ENCODE measurements at places on chromosomes 5 and 9.

DNA sequence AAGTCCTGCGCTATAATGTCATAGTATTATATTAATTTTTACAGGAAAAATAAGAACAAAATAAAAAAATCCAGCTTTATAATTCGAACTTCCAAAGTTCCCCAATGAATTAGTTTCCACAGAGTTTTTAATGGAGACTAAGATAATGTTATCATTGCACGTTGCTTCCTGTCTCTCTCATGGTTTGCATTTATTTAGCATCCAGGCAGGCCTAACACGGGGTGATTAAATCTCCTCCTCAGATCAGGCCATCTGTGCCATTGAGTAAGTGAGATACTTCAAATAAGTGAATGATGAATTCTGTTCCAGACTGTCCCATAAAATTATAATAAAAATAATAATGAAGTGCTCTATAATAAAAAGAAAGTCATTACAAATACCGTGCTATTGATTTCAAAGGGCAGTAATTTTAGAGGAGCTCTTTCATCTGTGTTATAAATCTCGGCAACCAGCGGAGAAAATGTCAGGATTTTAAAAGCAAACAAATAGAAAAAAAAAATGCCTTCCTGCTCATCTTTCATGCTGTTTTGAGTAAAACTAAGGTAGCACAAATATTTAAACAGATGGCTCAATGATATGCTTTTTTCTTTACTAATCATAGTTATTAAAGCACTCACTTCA is 570.6 kb upstream of the ZNF608 start:
- no peak for DNase-seq

GRCh38 chr5:27328480-27328879 is 290.1 kb upstream of the CDH9 start:
- DNase-seq: no peak

GRCh38 chr9:96874947-96875460 is 20.7 kb upstream of the ZNF782 start:
- DNase-seq: no peak

GRCh38 chr9:83754383-83754977 is 46.7 kb upstream of the UBQLN1 start:
- no peak for DNase-seq

DNA sequence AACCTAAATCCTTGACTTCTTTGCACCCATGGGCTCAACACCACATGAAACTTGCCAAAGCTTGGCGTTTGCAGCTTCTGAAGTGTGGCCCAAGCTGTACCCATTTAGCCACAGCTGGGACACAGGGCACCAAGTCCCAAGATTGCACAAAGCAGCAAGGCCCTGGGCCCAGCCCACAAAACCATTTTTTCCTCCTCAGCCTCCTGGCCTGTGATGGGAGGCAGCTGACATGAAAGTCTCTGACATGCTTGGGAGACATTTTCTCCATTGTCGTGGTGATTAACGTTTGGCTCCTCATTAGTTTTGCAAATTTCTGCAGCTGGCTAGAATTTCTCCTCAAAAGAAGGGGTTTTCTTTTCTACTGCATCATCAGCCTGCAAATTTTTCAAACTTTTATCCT is 32.0 kb downstream of the ACTL7B start:
- DNase-seq: no peak

DNA sequence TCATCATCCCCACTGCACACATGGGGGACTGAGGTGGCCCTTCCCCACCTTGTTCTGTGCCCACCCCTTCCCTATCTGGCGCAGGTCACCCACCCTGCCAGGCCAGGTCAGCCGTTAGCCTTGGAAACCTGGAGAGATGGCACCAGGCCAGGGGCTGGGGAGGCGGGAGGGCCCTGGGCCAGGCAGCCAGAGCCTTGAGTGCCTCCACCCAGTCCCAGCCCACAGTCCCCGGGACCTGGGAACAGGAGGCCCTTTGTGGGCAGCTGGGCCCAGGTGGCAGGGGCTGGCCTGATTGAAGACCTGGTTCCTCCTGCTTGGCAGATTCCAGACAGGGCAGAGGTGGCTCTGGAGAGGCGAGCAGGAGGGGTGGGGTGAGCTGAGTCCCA is 70.6 kb downstream of the LRSAM1 start:
- DNase-seq: no peak

GRCh38 chr5:151153766-151154272 is 3.8 kb downstream of the ANXA6 start:
- peak; percentile 26 for DNase-seq

GRCh38 chr5:73433982-73434342 is 14.6 kb downstream of the FOXD1 start:
- DNase-seq: no peak

DNA sequence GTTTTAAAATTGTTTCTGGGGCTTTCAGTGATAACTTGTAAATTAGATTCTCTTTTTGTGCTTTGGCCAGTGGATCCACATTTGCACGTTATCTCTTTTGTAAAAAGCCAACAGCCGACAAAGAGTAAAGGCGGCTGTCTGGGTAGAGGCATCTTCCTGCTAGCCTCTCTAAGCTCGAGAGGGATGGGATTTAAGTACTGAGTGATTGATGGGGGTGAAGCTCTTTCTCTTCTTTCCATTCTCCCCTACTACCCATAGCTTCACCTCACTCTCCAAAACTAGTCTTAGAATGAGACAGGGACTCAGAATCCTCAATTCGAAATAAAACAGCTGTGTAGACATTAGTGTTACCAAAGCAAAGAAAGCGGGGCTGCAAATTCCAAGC is 3.4 kb downstream of the PBX3 start:
- no peak for DNase-seq

DNA sequence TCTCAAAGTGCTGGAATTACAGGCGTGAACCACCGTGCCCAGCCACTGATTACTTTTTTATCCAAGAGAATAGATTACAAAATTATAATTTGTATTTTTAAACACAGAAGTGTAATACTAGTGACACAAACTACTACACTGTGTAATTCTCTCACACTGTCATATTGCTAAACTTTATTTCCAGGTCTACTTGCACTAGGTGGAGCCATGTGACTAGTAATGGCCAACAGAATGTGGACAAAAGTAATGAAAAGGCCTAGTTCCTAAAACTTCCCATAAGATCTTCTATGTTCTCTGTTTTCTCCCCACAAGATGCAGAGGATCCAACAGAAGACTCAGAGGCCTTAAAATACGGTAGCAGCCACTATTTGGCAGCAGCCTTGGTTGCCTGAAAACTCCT is 27.3 kb downstream of the NADK2 start:
- DNase-seq: no peak

GRCh38 chr5:178434016-178434761 is 156.0 kb downstream of the COL23A1 start:
- DNase-seq: peak; percentile 1

- DNase-seq: no peak
Measured at GRCh38 chr5:151870820-151871219, 53.8 kb downstream of the GLRA1 start.

DNA sequence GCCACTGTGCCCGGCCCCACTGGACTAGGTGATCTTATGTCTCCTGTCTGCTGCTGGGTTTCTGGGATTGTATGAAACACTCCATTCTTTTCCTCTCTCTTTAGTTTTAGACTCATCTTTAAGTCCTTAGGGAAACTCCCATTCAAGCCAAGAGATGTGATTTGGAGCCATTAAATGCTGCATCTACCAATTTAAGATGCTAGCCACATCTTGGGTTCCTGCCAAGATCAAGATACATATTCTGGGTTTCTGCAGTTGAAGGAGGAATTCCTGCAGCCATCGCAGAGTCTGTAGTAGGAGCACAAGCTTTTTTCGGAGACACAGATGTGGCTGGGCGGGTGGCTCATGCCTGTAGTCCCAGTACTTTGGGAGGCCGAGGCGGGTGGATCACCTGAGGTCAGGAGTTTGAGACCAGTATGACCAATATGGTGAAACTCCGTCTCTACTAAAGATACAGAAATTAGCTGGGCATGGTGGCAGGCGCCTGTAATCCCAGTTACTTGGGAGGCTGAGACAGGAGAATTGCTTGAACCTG is 23.2 kb downstream of the STXBP1 start:
- no peak for DNase-seq

GRCh38 chr9:94084314-94084713 is at the start of gene PTPDC1:
TSS of gene PTPDC1 (plus strand) at chr9:94084464. CDS start at chr9:94084531, 67 bp downstream.
- no peak for DNase-seq

DNA sequence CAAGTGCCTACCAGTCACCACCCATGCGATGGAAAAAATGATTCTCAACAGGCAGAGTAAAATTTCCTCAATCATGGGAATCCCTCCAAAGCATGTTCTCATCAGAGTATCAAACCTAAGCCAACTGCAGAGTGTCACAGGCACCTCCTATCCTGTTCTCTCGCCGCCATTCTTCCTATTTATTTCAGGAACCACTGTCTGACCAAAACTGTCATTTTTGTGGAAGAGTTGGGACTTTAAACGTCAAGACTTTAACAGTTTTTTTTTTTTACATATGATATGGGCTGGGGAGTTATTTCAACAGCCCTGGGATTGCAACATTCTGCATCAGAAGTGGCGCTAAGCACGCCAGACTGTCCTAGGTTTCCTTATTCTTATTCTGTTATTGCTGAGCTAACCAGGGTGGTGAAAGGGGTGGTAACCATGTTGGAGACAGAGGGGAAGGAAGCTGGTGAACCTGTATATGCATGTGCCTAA is 29.5 kb downstream of the PFDN1 start:
- no peak for DNase-seq

GRCh38 chr5:131810510-131811249 is 13.9 kb upstream of the FNIP1 start:
- no peak for DNase-seq

- DNase-seq: no peak
Measured at GRCh38 chr9:12681620-12682019, 11.6 kb upstream of the TYRP1 start.

- no peak for DNase-seq
Measured at GRCh38 chr9:86046071-86046636, 53.2 kb downstream of the GOLM1 start.

DNA sequence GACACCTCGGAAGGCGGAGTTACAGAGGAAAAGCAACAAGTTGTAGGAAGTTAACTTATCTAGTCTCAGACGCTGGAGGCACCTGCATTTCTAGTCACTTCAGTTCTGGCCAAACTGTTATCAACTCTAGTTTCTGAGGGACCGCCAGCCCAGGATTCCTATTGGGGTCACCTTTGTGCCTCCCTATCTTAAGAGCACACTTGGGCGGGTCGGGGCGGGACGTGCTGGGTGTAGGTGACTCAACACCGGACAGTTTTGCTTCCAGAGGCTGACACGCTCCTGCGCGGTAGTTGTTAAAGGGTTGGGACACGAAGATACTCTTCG is 679 bp upstream of the KDM4C start:
- DNase-seq: peak; percentile 76

DNA sequence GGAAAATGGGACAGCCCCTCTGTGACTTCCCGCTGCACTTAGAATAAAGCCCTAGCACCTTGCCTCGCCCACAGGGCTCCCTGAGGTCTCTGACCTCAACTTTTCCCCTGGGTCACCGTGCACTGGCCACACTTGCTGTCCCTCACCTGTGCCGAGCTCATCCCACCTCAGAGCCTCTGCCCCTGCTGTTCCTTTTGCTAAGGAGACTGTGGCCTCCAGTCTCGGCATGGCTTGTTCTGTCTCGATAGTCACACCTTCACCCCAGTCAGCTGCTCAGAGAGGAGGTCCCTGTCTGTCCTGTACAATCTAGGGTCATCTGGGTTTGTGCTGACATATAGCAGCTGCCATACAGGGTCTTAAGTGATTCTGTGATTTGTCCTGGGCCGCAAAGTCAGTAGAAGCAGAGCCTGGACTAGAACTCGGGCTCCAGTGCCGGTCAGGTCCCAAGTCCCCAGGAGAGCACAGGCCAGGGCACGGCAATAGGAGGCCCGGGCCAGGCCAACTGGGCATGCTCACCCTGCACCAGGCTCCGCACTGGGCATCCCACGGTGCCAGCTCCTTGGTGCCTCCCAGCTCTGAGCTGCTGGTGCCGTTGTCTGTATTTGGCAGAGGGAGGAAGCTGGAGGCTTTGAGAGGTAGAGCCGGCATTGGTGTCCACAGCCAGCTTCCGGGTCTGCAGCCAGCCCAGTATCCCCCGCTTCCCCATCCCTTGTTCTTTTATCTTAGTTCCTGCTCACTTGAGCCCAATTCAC is 35.2 kb downstream of the NCS1 start:
- DNase-seq: no peak

GRCh38 chr5:142262683-142263082 is 62.1 kb downstream of the SPRY4 start:
- no peak for DNase-seq

DNA sequence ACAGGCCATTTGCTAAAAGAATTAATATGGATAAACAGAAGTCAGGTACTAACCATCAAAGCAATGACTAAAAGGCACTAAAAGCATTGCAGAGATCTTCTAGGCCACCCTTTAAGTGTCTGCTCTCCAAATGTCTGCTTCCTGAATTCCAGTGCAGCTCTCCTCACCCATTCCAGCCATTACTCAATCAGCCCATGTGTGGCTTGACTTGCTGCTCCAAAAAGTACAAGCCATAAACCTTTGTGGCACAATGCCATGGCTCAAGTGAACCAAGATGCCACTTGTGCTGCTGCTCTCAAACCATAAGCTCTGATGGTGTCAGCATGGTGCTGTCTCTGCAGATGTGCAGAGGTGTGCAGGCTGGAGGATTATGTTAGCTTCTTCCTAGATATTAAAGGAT is 290.2 kb upstream of the POU5F2 start:
- no peak for DNase-seq

GRCh38 chr5:97554977-97555643 is 372.1 kb upstream of the RIOK2 start:
- DNase-seq: no peak

GRCh38 chr5:133957591-133957990 is 10.8 kb downstream of the C5orf15 start:
- DNase-seq: no peak

- DNase-seq: no peak
Measured at GRCh38 chr9:4334410-4334813, 34.5 kb upstream of the GLIS3 start.

- no peak for DNase-seq
Measured at GRCh38 chr5:135076051-135076491, 42.0 kb upstream of the PITX1 start.

DNA sequence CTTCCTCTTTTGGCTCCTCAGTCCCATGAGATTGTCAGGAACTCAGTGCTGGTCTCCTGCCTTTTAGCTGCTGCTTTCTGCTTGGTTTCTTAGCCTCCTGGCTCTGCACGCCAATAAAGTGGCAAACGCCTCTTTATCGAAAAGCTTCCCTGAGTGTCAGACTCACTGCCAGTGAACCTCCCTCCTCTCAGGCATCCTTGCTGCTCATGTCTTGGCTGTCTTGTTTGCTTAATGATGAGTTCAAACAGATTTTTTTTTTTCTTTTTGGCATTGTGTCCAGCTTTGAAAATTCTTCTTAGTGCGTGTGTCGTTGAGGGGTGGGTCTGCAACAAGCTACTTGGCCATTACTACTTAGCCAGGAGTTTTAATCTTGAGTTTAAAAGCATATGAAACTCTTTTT is 14.9 kb downstream of the RASGRF2 start:
- no peak for DNase-seq

GRCh38 chr5:143350751-143351602 is 52.5 kb downstream of the NR3C1 start:
- no peak for DNase-seq

GRCh38 chr9:7935681-7936080 is 136.1 kb upstream of the DMAC1 start:
- no peak for DNase-seq

- no peak for DNase-seq
Measured at GRCh38 chr9:135914921-135915320, 7.6 kb upstream of the CAMSAP1 start.

- no peak for DNase-seq
Measured at GRCh38 chr9:100350188-100350587, 2.6 kb downstream of the TEX10 start.

All from stimulated activated naive CD8-positive, alpha-beta T cell treated with anti-CD3 and anti-CD28 coated beads, Interleukin-15, amount 100 ng/mL, for 72 hours (primary cell).